Astrocyte (in vitro differentiated cells and primary cell): ENCODE measurements at places on chromosomes 2 and 18. TPM values are rescaled to one million over a fixed set of nuclear protein-coding genes. Genes with fewer than 3 reads are reported as not detected.

GRCh38 chr2:8630676-8631464 lies 51.0 kb upstream of the ID2 start:
- no peaks in the 10 kb centered on the region for H3K27me3 ChIP-seq
- H3K4me3 ChIP-seq = no peak overlapping the region
- peaks cover 17% of the 10 kb centered on the region for H3K4me1 ChIP-seq
- no peak overlapping the region for H3K27ac ChIP-seq
- no peak for DNase-seq

The AQP12A gene
- total RNA-seq = not detected in 2 replicates

The UGT1A6 gene
- not detected in 2 replicates for total RNA-seq

- H3K27ac ChIP-seq = no peak overlapping the region
- no peak overlapping the region for H3K4me3 ChIP-seq
- H3K4me1 ChIP-seq = no peaks in the 10 kb centered on the region
- H3K36me3 ChIP-seq = no peaks in the 10 kb centered on the region
- H3K27me3 ChIP-seq = no peaks in the 10 kb centered on the region
Observed at GRCh38 chr18:1464444-1465217, 560.0 kb downstream of the ADCYAP1 start.

- no peak for DNase-seq
- H3K27me3 ChIP-seq = no peaks in the 10 kb centered on the region
Observed at GRCh38 chr2:195677884-195678283, 20.9 kb downstream of the SLC39A10 start.
